Frontal cortex (tissue), 4 donors: ENCODE measurements at places on chromosomes 7 and 10. TPM values are rescaled to one million over a fixed set of nuclear protein-coding genes. Genes with fewer than 3 reads are reported as not detected.

DNA sequence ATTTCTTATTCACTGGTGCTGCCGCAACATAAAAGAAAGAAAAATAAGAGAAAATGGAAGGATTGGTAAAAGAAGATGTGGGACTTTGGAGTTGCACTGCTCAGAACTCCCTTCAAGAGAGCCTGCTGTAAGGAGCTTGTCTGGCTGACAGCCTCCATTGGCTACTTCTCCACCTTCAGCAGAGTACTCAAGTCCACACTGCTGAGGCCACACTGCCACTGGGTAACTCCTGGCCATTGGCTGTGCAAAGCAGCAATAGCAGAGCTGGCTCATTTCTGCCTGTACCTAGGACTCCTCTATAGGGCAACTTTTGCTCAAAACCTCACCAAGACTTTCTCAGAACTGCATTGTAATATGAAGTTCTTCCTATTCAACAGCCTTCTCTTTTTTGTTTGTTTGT lies 38.7 kb upstream of the PCLO start:
- no peak for DNase-seq

DNA sequence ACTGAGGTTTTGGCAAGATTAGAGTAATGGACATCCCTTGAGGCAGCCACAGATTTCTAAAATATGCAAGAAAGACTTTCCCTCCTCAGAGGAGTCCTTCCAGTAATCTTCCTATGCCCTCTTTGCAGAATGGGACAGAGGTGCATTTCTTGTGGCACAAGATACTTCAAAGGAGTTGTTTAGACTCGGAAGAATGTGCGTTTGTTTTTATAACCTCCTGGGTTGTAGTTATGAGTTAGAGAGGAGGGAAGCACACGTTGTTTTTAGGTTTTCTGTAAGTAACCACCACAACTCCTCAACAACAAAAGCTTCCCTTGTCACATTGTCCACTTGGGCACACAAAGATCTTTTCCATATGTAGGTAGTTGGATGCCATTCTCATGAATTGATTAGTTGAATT lies 78.1 kb upstream of the GLI3 start:
- DNase-seq = no peak

LRIT2 gene
- not detected for total RNA-seq

DNA sequence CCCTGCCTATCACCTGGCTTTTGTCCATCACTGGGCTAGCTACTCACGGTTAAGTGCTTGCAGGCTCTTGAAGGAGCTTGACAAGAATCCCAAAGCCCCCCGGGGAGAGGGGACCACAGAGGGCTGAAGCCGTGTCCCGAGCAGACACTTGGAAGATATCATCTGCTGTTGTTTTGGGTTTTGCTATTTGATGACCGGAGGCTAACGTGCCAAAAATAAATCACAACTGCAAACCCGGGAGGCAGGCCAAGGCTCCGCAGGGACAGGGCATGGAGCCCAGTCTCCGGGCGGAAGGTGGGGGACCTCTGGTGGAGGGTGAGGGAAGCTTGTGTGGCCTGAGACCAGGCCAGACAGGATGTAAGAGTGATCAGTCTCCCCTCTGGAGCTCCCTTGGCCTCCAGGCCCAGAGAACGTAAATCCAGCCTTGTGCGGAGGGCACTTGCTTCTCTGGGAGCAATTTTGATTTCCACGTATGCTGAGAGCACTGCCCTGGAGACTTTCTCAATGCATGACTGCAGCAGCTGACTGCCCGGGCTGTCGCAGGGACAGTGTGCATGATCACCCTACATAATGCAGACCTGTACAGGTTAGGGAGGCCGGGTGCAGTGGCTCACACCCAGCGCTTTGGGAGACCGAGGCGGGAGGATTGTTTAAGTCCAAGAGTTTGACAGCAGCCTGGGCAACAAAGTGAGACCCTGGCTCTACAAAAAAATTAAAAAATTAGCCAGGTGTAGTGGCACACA lies at the start of gene PHKG1:
Gene PHKG1 (minus strand): TSS at position 164 of the 743 bp plus-strand sequence. CDS start 4,011 bp downstream, outside the sequence.
- peak; percentile 51 for DNase-seq

DNA sequence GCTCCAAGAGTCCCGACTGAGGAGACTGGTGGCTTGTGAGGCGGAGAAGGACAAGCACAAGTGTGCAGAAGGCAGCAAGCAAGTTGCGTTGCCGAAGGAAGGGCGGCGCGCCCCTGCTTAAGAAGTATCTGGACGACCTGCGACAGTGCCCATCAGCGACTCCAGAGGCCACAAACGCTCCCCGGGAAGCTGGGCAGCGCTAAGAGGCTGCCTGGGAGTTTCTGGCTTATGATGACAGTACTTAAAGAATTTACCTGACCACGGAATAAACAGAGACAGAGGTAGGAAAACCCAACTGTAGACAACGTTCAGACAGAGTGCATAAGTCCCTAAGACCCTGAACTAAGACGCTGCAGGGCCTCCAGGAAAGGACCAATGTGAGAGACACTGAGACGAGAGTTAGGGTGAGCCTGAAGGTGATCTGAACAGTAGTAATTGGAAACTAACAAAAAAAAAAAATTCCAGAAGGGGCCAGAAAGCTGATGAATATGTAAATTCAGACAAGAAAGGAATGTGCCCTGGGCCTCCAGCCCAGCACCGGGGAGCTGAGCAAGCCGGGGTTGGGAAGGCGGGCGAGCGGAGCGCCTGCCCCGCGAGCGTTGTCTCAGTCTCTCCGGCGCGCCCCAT lies 1.0 kb downstream of the OSBPL3 start:
- DNase-seq = no peak

DNA sequence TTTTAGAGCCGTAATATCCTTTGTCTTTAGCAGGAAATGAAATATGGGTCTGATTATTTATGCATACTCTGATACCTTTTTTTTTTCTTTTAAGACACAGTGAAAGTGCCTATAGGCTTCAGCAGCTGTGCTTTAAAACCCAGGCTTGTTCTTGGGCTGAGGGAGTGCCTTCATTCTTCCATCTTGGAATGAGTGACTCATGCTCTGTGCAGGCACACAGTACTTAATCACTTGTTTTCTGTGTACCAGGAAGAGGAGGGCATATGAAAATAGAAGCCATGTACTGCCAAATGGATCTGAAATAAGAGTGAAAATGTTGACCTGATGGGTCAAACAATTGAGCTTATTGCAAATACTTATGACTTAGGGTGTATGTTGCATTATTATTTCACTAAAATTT lies 12.0 kb downstream of the INPP5F start:
- no peak for DNase-seq

ARMS2 gene
- not detected for total RNA-seq

GRCh38 chr7:95636140-95636940 lies 40.0 kb upstream of the PDK4 start:
- DNase-seq = no peak

DNA sequence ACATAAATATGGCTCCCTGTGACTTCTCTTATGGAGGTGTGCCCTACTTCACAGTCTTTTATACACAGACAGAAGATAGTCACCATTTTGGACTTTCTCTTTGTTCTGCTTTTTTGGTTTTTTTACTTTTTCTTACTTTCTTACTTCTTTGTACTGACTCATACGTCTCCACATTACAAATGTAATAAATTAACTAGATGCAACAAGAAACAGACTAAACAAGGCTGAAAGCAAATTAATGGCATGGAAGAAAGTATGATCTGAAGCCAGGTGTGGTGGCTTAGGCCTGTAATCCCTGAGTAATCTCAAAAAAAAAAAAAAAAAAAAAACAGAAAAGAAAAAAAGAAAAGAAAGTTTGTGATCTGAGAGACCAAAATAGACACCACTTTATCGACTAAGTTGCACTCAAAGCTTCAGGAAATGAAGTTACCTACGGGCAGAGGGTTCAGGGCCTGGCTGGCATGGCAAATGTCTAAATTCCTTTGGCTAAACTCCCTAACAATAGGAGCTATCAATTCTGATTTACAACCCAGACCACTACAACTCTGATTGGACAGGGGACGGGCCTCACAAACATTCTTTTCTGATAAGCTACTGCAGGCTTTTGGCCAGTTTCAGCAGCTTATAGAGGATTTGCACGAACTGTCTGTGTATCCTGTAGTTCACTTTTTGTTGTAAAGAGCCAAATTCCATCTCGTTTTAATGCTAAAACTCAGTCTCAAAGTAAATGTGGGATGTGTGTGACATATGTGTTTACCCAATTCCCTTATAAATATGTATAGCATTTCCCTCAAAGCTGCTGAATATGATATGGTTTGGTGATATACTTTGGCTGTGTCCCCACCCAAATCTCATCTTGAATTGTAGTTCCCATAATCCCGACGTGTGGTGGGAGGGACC lies 129.1 kb downstream of the SEPTIN14 start:
- DNase-seq = no peak

AKR1C4 gene
- not detected for total RNA-seq

DNA sequence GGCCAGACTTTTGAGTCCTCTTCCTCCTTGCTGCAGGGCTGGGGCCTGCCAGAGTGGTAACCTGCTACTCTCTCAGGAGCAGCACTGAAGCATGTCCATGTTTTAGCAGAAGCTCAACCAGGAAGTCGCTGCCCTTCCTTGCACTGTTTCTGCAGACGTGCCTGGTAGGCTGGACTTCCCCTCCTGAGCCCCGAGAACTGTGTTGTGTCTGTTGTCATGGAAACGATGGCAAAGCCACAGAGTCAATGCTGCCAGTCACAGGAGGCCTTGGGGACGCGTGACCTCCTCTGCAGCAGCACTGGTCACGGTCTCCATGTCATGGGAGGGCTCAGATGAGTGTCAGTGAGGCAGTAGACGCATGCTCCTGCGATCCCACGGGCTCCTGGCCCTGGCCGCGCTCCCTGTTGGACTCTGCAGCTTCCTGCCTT lies 145.5 kb downstream of the FANK1 start:
- peak; percentile 62 for DNase-seq

- DNase-seq = no peak
These were observed 9.6 kb downstream of the PKD1L1 start for GRCh38 chr7:47938574-47939165.

- DNase-seq = peak; percentile 95
These were observed at the start of gene XPNPEP1 for GRCh38 chr10:109922976-109923921. XPNPEP1 (minus strand) TSS chr10:109923511; CDS start chr10:109923433, 78 bp downstream.

SLC26A3 gene
- total RNA-seq = not detected

CDH23 gene
- 3.3 TPM for total RNA-seq

DNA sequence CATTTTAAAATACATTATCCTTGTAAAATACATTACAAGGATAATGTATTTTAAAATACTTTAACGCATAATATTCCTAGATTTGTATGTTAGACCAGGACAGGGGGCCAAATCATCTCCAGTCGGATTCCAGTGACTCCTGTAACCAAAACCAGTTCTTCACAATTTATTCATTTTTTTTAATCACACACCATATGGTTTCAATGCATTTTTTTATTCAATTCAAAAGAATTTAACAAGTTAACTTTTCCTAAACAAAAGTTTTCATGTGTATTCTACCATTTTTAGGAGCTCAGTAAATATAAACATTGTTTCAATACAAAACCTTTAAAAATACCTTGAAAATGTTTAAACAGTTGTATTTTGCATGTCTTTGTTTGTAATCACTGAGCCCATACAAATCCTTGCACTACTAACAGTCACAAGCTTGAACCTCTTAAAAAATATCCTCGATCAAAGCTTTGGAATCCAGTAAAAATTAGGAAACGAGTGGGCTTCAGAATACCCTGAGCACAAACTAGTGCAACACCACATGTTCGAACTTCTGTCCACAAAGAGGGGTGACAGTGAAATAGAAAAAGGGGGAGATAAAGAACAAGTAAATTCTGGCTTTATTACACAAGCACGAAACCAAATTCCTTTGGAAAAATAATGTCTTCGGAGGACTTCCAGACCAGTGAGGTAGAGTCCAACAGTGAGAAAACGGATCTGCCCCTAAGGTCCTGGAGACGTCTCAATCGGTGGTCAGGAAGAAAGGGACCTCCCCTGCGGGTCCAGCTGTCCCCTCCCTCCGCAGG lies 1.6 kb downstream of the CCDC71L start:
- DNase-seq = no peak

DNA sequence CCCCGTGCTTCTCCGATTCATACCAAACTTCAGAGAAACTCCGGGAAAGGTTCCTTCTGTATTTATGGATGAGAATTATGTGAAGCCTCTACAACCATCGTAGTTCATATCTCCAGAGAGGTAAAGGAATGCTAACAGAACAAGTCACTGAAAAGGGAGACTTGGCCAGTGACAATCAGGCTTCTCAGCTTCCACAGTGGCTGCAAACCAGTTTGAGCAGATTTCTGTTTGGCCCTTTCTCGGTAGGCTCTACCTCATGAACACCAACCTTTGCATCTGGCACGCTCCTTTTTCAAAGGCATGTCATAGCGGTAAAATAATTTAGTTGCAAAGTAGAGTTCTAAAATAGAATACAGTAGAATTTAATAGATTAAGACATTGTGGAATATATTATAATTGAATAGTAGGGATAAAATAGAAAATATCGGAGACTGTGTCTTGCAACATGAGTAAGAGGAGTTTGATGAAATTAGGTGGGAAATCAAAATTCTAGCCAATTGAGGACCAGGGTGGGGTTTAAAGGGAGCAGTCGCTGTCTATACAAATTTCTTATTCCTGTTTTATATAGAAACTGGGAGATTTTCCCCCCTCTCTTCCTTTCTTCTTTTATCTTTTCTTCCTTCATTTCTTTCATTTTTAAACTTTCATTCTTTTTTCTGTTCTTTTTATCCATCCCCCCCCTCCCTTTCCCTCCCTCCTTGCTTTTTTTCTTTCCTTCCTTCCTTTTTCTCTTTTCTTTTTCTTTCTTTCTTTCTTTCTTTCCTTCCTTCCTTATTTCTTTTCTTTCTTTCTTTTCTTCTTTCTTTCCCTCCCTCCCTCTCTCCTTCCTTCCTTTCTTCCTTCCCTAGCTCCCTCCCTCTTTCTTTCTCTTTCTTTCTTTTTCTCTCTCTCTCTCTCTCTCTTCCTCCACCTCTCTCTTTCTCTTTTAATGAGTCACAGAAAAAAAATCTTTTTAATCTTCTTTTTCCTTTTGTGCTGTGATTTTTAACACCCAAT lies 161.5 kb upstream of the KLF6 start:
- no peak for DNase-seq

CTTNBP2 gene
- total RNA-seq = 34.2 TPM

- DNase-seq = no peak
These were observed 412.1 kb upstream of the CELF2 start for GRCh38 chr10:10605551-10606081.

DNA sequence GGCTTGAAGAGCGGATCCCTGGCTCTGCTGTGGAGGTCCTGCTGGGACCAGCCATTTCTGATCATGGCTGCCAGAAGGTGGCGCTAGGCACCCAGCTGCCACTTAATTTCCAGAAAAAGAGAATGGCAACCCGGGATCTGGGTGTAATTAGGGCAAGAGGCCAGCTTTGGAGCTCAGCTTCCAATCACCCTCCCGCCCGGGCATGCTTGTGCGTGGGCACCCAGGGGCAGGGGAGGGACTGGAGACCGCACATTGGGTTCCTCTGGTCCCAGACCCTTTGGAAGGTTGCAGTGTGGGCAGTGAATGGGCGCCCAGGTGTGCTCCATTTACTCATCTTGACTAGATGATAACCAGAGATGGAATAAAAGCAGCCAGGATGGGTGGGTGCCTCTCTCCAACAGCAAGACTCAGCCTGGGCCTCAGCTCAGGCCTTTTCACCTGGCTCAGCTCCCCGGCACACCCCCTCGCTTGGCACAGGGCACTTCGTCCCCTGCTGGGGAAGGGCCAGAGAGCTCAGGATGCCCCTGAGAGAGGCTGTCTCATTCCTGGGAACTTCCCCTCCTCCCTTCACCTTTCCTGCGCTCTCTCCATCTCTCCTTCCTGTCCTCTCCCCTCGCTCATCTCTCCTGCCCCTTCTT lies 14.7 kb downstream of the FAM241B start:
- peak; percentile 78 for DNase-seq

- no peak for DNase-seq
These were observed 5.4 kb upstream of the ASL start for GRCh38 chr7:66070222-66070621.
